Activated T-cell treated with anti-CD3 and anti-CD28 coated beads, Interleukin-2, amount 50 U/mL, for 72 hours (primary cell): ENCODE measurements at places on chromosomes 13 and 19. TPM values are rescaled to one million over a fixed set of nuclear protein-coding genes. Genes with fewer than 3 reads are reported as not detected.
A peak's percentile ranks its signal among the peaks of the same experiment; 100 is the strongest.

GRCh38 chr19:14632286-14632685 lies 42.4 kb downstream of the ADGRE3 start:
- peak; percentile 3 for DNase-seq

- DNase-seq, result no peak
Observed at GRCh38 chr19:2523630-2524311, 47.8 kb downstream of the GADD45B start.

DNA sequence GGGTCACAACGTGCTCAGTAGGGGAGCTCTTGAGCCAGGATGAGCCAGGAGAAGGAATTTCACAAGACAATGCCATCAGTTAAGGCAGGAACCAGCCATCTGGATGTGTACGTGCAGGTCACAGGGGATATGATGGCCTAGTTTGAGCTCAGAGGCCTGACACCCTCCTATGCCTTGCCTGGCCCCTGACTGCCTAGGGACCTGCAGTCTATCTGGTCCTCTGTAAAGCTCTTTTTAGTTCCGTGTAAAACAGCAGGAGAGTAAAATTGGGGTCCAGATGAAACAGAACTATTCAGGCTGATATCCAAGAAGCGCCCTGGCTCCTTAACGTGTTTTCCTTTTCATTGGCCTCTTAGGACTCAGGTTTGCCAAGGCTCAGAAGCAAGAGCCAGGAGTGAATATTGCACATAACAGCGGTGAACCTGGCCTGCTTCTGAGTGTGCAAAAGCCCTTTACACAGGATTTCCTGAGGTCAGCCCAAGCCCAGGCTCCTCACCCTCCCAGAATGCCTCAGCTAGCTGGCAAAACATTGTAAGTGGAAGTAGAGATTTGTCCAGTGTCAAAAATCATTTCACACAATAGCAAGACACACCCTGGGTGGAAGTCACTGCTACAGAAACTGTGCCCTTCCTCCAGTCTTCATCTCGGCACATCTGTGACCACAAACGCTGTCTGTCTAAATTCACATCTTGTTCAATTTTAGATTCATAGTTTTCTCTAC lies 777.2 kb downstream of the UQCRFS1 start:
- DNase-seq, result no peak

GRCh38 chr19:15251749-15252397 lies 19.6 kb upstream of the EPHX3 start:
- DNase-seq, result no peak

DNA sequence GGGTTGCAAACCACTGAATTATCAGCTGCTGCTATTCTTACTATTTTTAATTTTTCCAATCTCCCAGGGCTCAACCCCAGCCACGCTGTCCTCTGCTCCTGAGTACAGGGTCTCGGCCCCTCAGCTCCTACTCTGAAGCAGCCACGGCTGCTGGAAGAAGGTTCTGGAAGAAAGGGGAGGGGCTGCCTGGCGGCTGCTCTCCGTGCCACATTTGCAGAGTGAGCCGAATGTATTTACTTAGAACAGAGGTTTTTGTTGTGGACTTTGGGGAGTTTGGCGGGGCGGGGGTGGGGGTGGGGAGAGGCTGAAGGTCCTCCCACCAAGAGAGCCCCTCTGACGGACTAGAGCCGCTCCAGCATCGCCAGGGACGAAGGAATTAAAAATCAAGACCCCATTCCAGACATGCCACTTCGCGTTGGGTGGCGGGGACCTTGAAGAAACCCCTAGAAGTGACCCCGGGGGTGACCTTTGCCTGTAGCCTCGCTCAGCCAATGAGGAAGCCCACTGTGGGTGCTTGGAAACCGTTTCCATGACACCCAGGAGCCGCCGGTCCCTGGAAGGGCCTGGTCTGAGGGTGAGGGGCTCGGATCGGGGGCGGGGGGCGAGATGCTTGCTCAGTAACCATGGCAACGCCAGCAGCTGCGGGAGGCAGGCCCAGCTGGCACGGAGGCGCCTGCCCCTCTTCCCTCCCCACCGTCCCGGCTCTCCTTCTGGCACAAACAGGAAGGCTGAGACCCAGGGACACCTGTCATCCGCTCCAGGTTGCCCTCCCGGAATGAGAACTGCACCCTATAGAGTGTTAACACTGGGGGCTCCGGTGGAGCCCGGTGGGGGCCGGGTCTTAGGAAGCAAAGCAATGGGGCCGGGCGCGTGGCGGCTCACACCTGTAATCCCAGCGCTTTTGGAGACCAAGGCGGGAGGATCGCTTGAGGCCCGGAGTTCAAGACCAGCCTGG lies 54.2 kb upstream of the PTPRS start:
- no peak for DNase-seq

DNA sequence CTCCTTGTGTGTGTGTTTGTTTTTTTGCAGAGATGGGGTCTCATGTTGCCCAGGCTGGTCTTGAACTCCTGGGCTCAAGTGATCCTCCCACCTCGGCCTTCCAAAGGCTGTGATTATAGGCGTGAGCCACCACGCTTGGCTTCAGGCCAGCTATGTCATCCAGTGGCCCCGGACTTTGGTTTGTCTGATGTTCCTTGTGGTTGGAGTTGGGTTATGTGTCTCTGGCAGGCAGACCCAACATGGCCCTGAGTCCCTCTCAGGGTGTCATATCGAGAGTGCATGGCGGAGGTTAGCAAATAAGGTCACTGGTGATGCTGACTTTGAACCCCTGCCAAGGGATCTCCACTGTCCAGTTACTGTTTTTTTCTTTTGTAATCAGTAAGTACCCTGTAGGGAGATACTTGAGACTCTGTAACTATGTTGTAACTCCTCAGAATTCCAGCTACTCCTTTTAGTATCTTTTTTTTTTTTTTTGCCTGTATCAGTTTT lies 37.3 kb downstream of the SMARCA4 start:
- DNase-seq, result no peak

GRCh38 chr19:58203814-58204475 lies 21.1 kb downstream of the ZNF274 start:
- DNase-seq, result no peak

DNA sequence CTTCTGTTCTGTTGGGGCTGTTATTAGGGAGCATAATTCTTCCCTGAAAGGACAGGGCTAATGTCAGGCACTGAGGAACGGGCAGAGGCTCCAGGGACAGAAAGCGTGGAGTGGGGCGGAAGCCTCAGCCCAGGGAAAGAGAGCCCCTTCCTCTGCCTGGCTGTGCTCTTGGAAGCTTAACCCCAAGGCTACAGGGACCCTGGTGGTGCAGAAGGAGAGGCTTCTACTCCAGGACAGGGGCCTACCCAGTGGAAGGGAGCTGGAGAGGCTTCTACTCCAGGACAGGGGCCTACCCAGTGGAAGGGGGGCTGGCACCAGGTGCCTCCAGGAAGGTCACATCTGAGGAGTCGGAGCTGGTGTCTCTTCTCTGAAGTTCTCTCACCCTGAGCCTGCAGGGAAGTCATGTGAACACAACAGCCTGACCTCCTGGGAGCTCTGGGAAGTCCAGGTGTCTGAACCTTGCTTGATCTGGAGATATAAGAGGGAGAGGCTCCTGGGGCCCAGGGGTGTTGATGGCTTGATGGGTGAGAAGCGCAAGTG lies 159.5 kb upstream of the SOX1 start:
- no peak for DNase-seq

DNA sequence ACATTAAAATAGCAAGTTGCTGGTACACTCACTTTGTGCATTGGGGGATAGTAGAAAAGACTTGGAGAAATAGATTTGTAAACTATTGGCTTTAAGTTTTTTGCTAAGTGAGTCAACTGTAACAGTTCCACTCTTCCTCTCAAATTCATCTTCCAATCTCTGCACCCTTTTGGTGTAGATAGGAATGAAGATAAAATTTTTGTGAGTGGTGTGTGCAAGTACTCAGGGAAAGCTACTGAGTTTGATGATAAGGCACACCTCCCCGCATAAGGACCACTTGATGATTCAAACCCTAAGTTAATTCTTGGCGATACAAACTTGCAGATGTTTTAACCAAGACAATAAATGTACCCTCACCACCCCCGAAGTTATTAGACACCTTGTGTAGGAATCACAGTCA lies 168.3 kb upstream of the SLITRK1 start:
- no peak for DNase-seq

TNNT1 gene
- 0.49 TPM for total RNA-seq

ACP5 gene
- total RNA-seq, result 31.5 TPM

DENND1C gene
- total RNA-seq, result 92.1 TPM

LRRC8E gene
- not detected for total RNA-seq

CFAP97D2 gene
- 1.1 TPM for total RNA-seq
